ENCODE measurements at places on chromosomes 4 and X.
A peak's percentile ranks its signal among the peaks of the same experiment; 100 is the strongest.

DNA sequence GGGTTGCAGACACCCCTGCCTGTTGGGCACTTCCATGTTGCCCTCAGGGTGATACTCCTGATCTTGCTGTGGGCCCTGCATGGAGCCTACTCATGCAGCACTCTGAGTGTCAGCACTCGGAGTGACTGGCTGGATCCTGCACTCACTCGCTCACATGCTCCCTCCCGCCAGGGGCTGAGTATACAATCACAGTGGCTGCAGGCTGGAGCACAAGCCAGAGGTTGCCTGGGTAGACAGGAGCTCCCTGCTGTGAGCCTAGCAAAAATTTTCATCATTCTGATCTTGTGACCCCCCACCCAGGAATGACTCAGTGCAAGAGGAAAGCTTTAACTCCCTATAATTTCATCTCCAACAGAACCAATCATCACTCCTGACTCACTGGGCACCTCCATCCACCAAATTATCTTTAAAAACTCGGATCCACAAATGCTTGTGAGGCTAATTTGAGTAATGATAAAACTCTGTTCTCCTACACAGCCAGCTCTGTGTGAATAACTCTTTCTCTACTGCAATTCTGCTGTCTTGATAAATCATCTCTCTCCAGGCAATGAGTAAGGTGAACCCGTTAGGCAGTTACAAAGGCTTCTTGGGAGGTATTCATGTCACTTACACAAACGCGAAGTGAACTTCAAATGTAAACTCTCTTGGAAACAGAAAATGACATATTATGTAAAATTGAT lies 1180.8 kb upstream of the PABPC4L start:
- DNase-seq, result no peak

- no peak for DNase-seq
These were observed 158.2 kb upstream of the MAP3K15 start for GRCh38 chrX:19673375-19674040.

DNA sequence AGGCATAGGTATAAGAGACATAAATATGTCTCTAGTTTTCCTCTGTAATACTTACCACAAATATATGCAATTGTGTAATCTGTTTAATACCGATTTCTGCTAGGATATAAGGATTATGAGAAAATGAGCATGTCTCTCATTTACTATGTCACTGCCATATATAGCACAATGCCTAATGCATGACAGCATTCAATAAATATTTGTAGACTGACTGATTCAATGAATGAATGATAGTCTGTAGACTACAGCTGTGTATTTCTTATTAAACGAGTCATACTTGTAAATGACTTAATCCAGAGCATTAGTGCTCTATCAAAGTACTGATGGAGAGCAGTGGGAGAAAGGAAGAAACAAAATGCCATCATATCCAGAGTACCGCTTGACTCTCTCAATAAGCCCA lies 175.6 kb downstream of the PPP3CA start:
- no peak for DNase-seq

GRCh38 chr4:38560340-38560739 lies 103.7 kb upstream of the KLF3 start:
- DNase-seq, result no peak

DNA sequence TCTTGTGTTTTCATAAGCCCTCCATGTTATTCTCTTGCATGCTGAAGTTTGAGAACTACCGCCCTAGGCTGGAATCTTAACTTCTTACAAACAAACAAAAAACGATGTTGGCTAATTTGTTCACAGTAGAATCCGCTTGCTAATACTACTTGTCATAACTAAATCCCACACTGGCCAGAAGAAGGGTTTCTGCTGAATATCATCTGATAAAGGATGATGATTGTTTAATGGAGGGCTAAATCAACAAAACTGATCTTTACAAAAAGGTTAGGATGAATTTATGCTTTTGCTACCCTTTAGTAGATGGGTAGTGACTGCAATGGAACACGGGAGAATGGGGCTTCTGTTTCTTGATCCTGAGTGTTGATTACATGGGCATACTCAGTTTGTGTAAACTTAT lies 42.3 kb downstream of the SPATA4 start:
- DNase-seq, result no peak

DNA sequence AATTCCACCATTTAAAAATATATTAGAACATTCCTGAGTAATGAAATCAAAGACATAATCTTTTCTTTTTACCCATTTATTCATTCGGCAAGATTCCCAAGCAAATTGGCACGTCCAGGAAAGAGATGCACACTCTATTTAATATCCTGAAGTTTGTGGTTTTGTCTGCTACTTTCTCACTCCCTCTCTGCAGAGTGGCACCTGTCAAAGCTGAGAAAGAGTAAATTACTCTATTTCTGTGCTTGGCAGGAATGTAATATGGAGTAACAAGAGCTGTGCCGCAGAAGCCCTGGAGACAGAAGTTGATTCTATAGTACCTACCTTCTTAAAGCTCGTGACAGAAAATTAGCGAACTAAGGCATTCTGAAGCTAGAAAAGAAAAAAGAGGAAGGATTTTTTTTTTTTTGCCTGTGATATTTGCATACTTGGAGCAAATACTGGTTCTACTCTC lies 5.5 kb downstream of the GSTCD start:
- peak; percentile 87 for DNase-seq

- no peak for DNase-seq
These were observed 407.9 kb downstream of the IL15 start for GRCh38 chr4:142044271-142044670.

DNA sequence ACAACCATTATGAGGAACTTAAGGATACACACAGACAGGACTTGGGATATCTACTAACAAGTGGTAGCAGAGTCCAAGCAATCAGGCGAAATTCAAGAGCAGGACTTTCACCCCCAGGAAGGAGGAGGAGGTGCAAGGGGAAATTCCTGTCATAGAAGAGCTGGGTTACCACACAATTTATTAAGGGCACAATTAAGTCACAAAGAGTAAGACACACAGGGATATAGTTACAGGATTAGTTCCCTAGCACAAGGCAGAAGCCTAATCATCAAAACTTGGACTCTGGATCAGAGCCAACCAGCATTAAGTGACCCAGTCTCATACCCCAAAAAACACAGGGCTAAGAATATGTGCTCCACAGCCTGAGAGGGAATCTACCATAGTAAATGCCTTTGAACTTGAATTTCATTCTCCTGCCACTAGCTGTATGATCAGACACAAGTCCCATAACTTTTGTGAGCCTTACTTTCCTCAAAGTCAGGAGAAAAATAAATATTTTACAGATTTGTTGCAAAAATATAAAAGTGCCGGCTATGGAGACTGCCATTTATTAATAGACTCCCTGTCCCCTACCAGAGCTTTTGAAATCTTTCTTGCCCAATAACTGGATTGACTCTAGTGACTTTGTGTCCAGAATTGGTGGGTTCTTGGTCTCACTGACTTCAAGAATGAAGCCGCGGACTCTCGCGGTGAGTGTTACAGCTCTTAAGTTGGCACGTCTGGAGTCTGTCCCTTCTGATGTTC lies 87.0 kb downstream of the SYNPO2 start:
- no peak for DNase-seq

GRCh38 chr4:85842540-85842939 lies 367.6 kb downstream of the ARHGAP24 start:
- DNase-seq, result peak; percentile 82

DNA sequence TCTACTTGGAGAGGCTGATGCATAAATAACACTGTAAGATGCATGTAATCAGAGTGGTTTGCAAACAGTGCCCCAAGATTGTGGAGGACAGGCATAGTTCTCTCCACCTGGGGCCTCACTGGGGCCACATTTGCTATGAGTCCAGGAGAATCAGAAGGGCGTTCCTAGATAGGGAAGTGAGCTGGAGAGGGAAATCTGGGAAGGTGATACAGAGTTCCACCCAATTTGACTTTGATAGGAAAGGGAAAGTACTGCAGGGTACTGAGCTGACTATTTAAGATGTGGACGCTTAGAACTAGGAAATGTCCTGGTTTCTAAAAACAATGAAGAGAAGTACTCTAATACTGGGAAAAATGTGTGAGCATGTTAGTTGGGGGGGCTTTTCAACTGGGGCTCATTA lies 33.9 kb downstream of the FAM9C start:
- DNase-seq, result no peak

GRCh38 chrX:136196691-136197155 lies 49.4 kb downstream of the FHL1 start:
- DNase-seq, result no peak

DNA sequence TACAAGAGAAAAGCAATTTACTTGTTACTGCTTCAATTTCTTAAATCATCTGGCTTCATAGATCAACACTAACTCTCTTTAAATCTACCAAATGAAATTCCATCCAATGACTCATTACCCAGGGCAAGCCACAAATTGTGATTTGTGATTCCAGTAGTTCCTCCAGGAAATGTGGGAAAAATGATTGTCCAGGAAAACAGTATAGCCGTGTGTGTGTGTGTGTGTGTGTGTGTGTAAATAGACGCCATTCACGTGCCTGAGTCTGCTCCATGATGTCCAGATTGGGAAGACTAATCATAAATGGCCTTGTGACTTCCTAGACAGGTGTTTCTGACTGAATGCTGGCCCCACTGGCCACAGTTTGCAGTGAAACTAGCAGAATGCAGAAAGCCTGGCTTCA lies 121.3 kb downstream of the HS6ST2 start:
- DNase-seq, result no peak

DNA sequence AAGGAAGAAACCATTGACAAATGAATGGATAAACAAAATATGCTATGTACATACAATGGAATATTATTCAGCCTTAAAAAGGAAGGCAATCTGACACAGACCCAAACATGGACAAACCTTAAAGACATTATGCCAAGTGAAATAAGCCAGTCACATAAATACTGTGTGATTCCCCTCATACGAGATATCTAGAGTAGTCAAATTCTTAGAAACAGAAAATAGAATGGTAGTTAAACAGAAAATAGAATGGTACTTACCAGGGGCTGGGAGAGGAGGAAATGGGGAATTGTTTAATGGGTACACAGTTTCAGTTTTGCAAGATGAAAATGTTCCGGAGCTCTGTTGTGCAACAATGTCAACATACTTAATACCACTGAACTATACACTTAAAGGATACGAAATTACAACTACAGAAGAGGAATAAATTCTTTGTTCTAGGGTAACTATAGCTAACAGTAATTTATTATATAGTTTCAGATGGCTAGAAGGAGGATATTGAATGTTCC lies 47.8 kb upstream of the DUSP21 start:
- DNase-seq, result peak; percentile 1

GRCh38 chr4:27964095-27964494 lies 1103.5 kb downstream of the STIM2 start:
- DNase-seq, result no peak

DNA sequence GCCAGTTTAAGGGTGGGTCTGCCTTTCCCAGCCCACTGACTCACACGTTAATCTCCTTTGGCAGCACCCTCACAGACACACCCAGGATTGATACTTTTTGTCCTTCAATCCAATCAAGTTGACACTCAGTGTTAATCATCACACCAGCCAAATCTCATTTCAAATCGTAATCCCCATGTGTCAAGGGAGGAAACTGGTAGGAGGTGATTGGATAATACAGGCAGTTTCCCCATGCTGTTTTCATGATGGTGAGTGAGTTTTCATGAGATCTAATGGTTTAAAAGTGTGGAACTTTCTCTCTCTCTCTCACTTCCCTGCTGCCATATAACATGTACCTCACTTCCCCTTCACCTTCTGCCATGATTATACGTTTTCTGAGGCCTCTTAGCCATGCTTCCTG lies 647.2 kb upstream of the FRG1 start:
- no peak for DNase-seq

- no peak for DNase-seq
These were observed 277.8 kb downstream of the SPOCK3 start for GRCh38 chr4:166956484-166956883.

DNA sequence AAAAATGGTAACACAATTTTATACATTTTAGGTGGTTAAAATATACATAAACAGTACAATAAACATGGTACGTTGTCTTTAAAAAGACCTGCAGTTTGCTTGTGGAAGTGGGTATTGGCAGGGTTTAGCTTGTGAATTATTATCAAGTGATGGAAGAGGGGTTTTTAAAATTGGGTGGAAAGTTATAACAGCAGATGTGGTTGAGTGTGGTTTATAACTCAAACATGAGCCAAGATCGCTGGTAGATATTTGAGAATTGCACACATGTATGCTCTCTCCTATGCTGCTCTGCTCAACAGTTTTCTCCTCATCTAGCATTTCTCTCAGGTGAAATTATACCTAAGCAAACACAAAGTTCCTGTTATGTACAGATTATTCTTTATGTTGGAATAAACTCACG lies 14.0 kb downstream of the EPGN start:
- DNase-seq, result no peak

GRCh38 chr4:13298655-13299054 lies 185.5 kb downstream of the RAB28 start:
- no peak for DNase-seq

GRCh38 chr4:56690393-56690792 lies 9.3 kb upstream of the HOPX start:
- DNase-seq, result no peak

GRCh38 chr4:122819708-122820449 lies 6.8 kb upstream of the FGF2 start:
- DNase-seq, result no peak

GRCh38 chr4:101019941-101020401 lies 327.4 kb downstream of the PPP3CA start:
- no peak for DNase-seq

DNA sequence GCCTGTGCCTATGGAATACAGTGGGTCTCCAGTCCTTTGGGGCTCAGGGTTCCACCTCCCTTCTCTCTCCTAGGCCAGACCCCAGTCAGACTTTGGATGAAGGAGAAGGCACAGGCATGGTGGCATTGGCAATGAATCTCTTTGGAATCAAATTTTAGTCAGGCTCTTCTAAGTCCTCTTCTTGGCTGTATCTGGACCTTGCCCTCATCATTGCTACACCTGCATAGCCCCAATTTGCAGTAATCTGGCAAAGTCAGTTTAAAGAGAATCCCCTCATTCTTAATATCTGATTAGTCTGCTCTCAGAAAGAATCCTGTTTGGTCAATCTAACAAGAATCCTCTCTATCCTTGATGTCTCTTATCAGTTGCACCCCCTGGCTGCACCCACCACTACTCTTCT lies 77.6 kb downstream of the SLC16A2 start:
- no peak for DNase-seq

DNA sequence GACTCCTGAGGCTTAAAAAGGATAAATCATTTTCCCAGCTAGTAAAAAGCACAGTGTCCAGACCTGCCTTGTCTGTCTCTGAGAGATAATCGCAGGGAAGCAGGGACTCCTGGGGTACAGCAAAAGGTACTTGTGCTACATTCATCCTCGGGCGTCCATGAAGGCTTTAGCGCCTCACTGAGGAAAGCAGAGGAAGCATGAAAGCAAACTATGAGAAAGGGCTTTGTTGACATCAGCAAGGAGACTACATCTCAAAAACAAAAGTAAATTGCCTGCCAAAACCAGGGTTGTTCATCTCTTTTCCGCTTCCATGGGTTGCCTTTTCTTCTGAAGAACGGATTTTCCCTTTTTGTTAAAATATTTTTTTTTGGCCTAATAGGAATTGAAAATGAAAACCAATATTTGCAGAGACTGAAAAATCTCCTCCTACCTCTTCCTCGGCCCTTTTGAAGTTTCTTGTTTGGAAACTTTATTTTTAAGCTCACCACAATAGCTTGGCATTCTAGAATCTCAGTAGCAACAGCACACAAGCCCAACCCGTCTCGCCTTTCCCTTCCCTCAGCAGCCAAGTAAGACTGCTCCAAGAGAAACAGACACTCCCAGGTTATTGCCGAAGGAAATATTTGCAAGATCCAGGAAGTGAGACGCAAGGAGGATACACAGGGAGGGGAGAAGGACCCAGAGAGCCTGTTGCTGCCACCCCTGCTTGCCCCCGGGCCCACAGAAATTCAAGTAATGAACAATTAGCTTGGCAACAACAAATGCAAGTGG lies 148.3 kb upstream of the DGKK start:
- no peak for DNase-seq

- DNase-seq, result no peak
These were observed 623.9 kb downstream of the BCOR start for GRCh38 chrX:39473812-39474211.
